ENCODE measurements at places on chromosomes 2 and 18.

DNA sequence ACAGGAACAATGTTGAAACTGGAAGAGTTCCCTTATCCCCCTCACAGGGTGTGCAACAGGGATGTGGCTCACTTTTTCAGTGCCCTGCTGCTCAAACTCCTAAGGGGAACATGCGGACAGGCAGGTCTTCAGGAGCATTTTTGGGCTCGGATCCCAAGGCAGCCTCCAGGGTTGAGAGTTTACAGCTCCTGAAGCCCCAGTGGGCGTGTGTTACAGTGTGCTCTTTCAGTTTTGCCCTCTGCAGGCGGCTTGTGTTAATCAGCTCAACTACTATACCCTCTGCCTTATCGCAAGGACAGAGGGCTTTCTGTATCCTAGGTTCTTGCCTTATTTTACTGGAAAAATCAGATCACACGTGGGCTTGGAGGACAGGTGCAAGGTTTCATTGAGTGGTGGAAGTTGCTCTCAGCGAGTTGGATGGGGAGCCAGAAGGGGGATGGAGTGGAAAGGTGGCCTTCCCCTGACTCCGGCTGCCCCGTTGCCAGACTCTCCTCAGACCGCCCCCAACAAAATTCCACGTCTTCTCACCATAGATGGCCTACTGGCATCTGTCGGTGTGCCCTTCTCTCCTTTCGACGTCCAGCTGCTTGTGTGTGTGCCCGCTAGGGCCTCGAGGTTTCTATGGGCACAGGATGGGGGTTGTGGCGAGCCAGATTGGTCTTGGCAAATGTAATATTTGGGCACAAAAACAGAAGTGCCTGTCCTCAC is 541.9 kb downstream of the TMX3 start:
- DNase-seq = no peak

GRCh38 chr2:3571284-3571683 is 3.8 kb upstream of the RPS7 start:
- DNase-seq = no peak

- no peak for DNase-seq
Measured at GRCh38 chr18:62436636-62437234, 86.1 kb upstream of the ZCCHC2 start.

GRCh38 chr2:129885735-129886134 is 93.7 kb upstream of the RAB6C start:
- no peak for DNase-seq

- DNase-seq = no peak
Measured at GRCh38 chr18:46688853-46689525, 32.0 kb upstream of the LOXHD1 start.

DNA sequence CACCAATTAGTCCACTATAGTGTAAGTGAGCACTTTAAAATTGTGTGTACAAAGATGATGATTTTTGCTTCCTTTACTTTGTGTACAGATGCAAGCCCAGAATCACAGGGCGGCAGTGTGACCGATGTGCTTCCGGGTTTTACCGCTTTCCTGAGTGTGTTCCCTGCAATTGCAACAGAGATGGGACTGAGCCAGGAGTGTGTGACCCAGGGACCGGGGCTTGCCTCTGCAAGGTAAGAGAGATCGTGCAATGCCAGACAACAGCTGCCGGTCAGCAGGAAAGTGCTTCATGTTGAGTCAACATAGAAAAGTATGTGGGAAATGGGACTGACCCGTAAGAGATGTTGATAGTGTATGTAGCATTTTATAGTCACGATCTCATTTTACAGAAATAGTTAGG is 156.8 kb upstream of the TTC39C start:
- no peak for DNase-seq

DNA sequence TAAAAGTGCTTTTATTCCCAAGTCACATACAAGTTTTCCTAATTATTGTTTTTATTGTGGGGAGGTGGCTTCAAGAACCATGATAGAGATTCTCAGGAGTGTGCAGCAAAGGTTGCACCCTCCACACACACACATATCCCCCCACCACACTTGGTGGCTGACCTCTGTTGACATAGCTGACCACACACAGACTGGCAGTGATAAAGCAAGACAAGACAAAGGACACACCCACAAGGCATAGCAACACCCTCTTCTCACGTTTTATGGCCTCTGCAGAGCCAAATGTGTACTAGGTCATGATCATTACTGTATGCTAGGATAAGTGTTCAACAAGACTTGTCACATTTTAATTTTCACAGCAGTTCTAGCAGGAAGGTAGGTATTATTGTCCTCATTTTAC is 143.0 kb upstream of the EPC2 start:
- DNase-seq = no peak

DNA sequence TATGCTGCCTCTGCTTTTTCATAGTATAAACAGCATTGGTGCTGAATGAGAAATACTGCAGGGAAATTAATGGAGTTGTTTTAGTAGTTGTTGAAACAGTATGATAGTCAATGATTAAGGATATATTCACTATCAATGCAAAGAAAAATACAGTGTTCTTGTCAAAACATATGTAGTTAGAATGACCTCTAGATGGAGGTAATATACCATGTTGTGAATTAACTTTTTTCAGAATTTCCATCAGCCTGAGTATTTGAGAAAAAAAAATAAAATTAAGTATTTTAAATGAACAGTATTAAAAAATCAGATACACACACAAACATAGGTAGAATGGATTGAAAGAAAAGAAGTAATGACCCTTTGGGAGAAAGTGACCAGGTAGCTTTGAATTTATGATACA is 59.5 kb downstream of the RMDN2 start:
- DNase-seq = no peak

GRCh38 chr2:27082773-27083409 is 3.7 kb upstream of the KHK start:
- DNase-seq = no peak

GRCh38 chr2:113206251-113206650 is 32.5 kb downstream of the PSD4 start:
- no peak for DNase-seq

GRCh38 chr2:136284226-136285119 is 166.5 kb upstream of the CXCR4 start:
- DNase-seq = no peak

DNA sequence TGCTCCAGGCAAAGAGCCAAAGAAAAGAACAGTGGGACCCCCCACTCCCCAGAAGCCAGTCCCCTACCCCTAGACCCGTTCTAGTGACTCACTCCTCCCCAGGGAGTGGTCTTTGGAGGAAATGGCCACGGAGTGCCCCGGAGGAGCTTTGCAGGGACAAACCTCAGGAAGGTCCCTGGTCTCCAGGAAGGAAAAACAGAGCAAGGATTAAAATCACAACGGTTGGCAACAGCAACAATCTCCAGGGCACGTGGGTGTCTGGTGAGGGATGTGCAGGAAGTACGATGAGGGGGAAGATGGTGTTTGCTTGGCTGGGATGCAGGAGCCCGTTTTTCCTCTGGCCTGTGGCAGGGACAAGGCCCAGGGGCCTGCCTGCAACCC is 135.0 kb downstream of the SMAD2 start:
- DNase-seq = no peak

DNA sequence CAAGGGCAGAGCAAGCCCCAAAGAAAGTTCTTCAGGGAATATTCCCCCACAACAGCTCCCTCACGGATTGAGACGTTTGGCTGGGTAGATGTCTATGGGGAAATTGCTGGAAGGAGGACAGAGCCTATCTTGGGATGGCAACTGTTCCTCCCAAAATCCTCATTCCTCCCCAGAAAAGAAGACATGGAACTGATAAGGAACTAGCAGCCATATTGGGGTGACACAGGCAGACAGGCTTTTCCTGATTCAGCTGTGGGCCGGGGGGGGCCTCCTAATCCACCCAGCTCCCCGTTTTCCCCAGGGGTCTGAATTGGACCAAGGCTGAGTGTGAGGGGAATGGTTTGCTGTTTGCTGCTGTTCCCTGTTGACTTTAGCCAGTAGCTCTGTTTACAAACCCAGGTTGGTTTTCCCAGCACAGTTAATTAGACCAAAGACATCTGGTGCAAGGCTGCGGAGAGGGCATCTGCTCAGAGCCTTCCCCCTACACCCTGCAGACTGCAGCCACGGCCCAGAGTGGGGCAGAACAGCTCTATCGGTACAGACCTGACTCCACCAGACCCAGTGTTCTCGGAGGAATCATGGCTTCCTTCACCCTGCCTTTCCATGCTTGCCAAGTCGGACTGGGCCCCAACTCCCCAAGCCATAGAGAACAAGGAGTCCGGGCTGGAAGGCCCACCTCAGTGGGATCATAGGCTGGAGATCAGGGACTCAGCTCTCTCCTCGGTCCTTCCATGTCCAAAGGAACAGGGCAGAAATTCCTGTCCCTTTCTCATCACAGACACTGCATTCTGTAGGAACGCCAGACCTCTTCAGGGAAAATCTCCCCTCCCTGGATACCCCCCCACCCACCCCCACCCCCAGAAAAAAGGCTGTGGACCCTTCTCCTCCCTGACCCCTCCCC is 1.7 kb upstream of the PKDCC start:
- peak; percentile 61 for DNase-seq

DNA sequence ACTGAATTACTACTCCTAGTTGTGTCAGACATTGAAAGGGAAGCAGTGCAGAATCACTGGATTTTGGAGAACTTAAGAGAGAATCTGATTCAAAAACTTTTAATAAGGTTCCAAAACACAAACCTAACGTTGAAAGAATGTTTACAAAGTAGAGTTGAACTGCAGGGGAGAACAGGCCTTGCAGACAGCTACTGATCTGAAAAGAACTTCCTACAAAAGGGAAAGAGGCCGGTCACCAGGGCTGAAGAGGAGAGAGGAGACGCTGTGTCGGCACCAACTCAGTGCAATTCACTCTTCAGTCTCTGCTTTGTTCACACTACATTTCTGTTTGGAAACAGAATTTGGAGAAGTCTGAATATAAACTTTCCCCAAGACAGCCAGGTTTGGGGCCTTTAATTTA is 124.0 kb downstream of the GAREM1 start:
- no peak for DNase-seq

GRCh38 chr2:136128905-136129304 is 11.0 kb upstream of the CXCR4 start:
- DNase-seq = no peak

GRCh38 chr2:18436503-18437005 is 123.9 kb downstream of the RDH14 start:
- DNase-seq = no peak

GRCh38 chr2:128457006-128457604 is 138.4 kb upstream of the HS6ST1 start:
- DNase-seq = no peak

DNA sequence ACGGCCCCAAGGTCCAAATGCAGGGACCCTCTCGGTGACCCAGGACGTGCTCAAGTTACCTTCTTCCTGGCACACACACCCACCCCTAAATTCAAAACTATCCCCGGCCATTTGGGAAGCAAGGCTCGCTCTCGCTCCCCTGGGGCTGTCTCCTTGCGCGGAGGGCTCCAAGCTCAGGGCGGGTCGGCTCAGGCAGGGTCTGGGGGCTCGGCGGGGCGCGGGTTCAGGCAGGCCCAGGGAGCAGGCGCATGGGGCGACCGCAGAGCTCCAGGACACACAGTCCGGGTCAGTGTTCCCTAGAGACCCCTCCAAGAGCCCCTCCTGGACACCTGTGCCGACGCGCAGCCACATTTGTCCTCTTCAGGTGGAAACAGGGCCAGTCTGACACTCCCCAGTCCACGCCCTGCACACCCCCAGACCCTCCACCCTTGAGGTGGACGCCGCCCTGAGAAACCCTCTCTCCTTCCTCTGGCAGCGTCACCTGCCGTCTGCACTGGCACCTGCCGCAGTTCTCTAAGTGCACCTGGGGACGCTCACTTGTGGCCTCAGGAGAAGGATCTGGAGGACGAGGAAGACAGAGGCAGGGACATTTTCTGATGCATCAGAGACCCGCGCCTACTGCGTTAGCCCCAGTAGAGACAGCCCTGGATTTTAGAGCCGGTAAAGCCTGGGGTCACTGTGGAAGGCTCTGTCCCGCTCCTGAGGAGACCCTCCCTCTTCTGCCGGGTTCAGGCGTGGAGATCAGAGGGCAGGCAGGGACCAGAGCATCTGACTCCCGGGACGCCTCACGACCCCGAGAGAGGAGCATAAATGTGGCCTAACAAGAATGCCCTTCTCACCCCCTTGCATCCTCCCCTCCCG is 138.8 kb downstream of the TWIST2 start:
- no peak for DNase-seq

DNA sequence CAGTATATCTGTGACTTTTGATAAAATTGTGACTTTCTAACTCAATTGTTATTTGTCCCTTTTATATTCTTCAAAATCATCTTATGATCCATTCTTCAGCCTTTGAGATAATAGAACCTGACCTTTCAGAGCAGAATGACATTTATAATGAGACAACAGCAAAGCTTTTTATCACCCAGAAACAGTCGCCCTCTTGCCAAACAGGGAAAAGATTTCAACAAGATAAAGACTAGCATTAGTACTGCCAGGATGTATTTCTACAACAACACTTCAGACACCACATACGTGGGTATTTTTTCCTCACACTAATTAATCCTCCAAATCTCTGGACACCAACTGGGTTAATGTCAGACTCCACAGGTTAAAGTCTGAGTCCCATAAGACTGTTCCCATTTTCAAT is 249.0 kb downstream of the ZNF804A start:
- DNase-seq = no peak

DNA sequence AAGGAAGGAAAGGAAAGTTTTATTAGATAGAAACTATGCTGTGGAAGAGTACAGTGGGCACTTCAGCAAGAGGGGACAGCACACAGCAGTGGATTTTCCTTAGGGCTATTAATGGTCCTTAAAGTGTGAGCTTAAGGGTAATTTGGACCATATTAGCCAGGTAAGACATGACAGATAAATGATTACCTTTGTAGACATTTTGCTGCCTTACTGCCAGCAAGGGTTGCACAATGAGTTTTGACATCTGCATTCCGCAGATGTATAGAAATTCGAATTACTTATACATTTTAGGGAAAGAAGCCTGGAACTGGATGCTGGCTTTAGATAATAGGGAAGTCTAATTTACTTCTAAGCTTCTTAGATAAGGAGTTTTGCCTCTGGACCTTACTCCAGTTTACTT is 14.0 kb upstream of the UBE2F start:
- no peak for DNase-seq

DNA sequence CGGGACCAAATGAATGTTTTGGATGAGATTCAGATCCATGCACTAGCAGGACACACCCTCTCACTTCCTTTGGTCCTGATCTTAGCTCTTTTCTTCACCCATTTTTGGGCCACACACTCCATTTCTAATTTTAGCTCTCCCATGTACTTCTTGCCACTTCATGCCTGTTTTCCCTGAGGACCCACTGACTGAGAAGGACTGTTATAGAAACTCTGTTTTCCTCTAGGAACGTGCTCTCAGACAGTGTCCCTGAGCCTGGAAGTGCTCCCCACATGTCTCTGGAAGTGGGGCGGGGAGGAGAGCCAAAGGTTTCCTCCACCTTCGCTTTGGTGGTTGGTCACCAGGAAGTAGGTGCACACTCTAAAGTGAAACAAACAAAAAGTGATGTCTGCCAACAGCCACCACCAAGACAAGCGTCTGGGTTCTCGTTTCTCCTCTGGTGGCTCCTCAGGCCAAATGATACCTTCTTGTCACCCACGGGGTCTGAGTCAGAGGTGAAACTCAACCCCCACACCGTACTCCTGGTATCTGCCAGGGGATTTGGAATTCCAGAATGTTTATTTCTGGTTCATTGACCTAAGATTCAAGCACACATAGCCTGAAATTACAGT is 74.7 kb downstream of the MERTK start:
- DNase-seq = no peak

Measured in NCI-H2081 treated with DMSO at 0.1 percent for 48 hours (cell line).